ENCODE measurements at places on chromosomes 12 and 14.

- peak; percentile 97 for DNase-seq
Observed at GRCh38 chr12:47377414-47378221, 297.9 kb upstream of the AMIGO2 start.

DNA sequence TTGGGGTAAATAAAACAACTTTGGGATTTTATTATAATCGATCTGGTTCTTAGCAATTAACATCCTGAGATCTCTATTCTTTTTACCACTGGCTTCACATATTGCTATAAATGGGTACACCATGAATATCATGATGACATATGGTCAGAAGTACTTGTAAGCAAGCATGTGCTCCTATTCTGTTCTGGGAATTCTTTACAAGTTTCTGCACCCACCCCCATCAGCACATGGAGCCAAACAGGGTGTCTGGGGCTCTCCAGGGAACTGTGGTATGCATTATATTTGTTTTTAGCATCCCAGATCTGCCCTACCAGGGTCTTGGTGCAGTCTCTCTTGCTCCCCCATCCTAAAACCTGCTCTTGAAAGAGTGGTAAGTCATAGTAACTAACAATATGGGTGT is 31.3 kb downstream of the DMAC2L start:
- no peak for DNase-seq

DNA sequence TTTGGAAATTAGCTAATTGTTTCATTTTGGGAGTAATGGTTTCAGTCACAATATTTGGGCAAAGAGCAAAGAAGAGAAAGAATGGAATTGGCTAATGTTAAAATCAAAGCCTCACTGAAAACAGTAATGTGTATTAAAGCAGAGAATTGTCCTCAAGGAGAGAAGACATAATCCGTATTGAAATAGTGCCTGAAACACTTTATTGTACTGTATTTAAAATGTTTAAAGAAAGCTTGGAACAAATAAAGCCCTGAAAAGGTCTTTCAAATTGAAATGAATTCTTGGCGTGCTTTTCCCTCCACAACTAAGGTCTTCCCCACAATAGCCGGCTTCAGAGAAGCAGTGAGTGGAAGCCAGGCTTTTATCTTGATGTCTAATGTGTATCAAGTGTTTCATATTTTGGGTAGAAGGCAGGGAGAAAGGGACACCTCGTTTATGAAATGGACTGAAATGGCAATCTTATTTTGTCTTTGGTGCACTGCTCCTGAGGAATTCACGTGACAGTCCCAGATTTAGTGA is 212.9 kb upstream of the CRY1 start:
- DNase-seq = no peak

GRCh38 chr12:76685246-76685678 is 78.7 kb upstream of the ZDHHC17 start:
- DNase-seq = peak; percentile 44

- no peak for DNase-seq
Observed at GRCh38 chr14:104322531-104323366, 184.4 kb downstream of the KIF26A start.

GRCh38 chr12:93673084-93673483 is 4.1 kb upstream of the CRADD start:
- no peak for DNase-seq

DNA sequence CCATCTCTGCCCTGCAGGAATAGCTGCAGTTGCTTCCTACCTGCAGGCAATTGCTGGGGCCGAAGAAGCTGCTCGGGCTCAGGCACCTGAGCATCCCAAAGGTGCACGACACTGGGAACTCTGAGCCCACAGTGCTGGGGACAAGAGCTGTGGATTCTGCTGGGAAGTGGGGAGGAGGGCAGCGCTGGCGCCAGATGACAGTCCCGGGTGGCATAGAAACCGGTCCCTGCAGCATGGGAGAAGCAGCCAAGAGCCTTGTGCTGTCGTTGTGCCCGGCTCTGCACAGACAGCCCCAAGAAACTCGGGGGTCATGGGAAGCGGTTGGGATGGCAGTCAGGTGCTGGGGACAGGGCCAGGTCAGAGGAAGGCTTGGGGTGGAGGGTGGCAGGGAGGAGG is 529 bp downstream of the LRTM2 start:
- no peak for DNase-seq

DNA sequence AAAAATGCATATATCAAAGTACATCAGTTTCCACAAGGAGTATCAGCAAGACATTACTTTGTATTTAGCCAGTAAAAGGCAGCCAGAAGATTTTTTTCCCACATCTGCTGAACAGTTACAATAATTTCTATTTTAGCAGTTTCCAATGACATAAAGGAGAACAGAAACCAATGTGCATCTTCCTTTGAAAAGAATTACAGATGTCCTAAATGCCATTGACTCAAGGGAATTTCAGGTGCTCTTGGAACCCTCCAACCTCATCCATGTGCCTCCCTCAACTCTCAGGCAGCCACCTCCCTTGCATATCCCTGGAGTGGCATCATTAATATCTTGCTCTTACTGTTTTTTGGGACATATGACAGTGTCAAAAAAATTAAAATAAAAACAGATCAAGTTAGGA is 62.2 kb upstream of the ST8SIA1 start:
- DNase-seq = no peak

GRCh38 chr14:91983588-91983987 is 36.1 kb upstream of the FBLN5 start:
- DNase-seq = no peak

DNA sequence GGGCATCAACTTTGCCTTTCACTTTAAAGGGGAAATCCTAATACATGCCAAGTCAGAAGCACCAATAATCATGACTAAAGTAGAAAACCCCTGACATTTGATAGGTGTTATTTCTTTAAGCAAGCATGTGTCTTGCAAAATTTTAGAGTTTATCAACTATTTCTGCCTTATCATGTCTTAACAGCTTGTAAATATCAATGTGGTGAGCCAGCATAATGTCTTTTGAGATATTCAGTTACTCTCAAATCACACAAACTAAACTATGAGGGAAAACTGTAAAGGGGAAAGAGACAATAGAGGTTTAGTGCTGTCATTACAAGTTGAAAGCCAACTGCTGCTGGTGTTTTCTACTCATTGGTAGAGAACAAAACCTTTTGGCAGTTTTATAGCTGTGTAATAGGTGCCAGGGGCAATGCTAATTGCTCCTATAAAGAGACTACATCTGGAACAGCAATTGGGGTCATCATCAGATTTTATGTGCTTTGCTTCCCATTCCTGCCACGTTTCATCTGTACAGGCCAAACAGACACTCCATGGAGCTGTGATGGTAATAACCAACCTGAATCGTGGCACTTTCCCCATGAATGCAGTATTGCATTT is 1027.4 kb downstream of the FSCB start:
- DNase-seq = no peak

Measured in astrocyte of the cerebellum (primary cell).